ENCODE measurements at places on chromosomes 3 and 15. TPM values are rescaled to one million over a fixed set of nuclear protein-coding genes. Genes with fewer than 3 reads are reported as not detected.

Gene AMOTL2
- 53.9 TPM for total RNA-seq

Gene TTLL13
- 0.20 TPM for total RNA-seq

Gene COL6A5
- not detected for total RNA-seq

Gene CLDN11
- total RNA-seq: 4.2 TPM

Gene DISP2
- 5.2 TPM for total RNA-seq

Gene SLC12A6
- total RNA-seq: 31.0 TPM

Gene C2CD4B
- total RNA-seq: 1.7 TPM

Gene SCN11A
- not detected for total RNA-seq

Gene HIGD2B
- not detected for total RNA-seq

Gene LIPH
- total RNA-seq: 0.10 TPM

Gene GOLGA8R
- total RNA-seq: 5.2 TPM

Gene TMEM202
- not detected for total RNA-seq

Gene SCN5A
- 133 TPM for total RNA-seq

Gene MYL3
- 9,164 TPM for total RNA-seq

Gene CCR9
- not detected for total RNA-seq
